ENCODE measurements at places on chromosomes 1 and 21. TPM values are rescaled to one million over a fixed set of nuclear protein-coding genes. Genes with fewer than 3 reads are reported as not detected.

TSPAN2 gene
- 3.4 TPM for total RNA-seq

OR2T11 gene
- total RNA-seq, result not detected

TBX15 gene
- not detected for total RNA-seq

OPRD1 gene
- under 0.01 TPM for total RNA-seq

SLC35F3 gene
- total RNA-seq, result 0.64 TPM

MROH9 gene
- total RNA-seq, result not detected
